ENCODE measurements at places on chromosomes 7 and 10.

DNA sequence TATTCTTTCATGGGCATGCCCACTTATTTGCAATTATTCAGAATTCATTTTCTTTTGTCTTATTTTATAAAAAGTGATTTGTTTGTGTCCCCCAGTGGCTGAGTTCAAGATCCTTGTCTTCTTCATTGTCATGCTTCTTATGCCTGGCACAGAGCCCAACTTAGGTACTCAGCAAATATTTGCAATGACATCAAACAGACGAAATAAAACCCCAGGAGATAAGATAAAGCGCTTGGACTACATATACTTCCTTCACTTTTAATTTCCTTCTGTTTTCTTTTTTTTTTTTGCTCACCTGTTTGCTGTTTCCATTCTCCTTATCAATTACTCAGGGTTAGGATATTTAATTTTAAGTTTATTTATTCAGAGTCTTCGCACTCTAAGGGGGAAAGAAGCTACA, 225.0 kb downstream of the SDHAF3 start:
- DNase-seq, result no peak

GRCh38 chr10:88082806-88083596, 219.6 kb downstream of the PTEN start:
- DNase-seq, result no peak

DNA sequence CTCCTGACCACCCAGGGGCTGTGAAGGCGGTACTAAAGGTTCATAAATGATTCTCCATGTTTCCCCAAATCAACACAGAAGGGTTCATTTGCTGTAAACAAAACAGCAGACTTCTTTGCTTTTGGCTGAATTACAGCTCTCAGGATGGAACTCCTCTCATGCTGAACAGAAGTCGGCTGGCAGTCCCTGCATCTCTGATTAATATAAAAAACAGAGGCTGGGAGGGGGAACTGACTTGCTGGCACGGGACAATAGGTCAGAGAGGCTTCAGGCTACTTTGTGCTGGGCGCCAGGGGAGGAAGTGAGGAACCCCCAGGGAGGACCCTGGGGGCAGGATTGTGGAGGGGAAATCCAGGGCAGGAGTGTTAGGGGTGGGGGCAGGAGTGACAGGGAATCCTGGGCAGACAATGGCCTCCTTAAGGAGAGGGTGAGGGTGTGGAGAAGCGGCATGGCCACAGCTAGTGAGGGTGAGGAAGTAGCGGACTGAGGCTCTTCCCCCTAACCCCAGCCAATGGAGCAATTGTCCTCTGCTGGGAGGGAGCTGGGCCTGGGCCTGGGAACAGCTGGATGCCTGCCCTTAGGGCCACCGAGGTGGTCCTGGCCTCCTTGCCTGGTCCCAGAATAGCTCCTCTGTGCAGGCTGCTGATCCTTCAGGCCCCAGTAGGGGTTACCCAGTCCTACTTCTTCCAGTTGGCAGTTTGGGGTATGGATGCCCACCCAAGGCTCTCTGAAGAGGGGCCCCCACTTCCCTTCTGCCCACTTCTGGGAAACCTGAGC, 9.2 kb upstream of the SFRP5 start:
- DNase-seq, result no peak

DNA sequence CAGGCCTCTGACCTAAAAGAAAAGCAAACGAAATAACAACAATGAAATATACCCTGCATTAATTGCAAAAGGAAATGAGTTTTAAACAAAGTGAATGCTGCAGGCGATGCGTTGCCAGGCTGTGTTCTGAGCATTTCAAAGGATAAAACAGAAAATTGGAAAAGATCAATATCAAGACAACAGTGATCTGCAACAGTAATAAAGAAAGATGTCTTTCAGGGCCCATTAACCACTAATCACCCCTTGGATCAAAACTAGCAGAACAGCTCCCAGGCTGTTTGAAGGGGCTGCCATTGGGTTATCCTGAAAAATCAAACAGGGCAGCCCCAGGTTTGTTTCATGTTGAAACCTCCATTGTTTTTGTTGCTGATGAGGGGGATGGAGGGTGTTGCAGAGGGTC, 219.2 kb downstream of the FGFR2 start:
- DNase-seq, result no peak

DNA sequence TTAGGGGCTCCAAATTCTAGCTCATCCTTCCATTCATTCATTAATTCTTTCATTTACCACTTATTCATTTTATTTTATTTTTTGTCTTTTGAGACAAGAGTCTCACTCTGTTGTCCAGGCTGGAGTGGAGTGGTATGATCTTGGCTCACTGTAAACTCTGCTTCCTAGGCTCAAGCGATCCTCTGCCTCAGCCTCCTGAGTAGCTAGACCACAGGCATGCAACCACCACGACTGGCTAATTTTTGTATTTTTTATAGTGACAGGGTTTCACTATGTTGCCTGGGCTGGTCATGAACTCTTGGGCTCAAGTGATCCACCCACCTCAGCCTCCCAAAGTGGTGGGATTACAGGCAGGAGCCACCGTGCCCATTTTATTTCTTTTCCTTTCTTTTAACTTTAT, 31.6 kb downstream of the FGF8 start:
- no peak for DNase-seq

- DNase-seq, result no peak
These were observed 5.5 kb downstream of the PPA1 start for GRCh38 chr10:70227548-70228320.

DNA sequence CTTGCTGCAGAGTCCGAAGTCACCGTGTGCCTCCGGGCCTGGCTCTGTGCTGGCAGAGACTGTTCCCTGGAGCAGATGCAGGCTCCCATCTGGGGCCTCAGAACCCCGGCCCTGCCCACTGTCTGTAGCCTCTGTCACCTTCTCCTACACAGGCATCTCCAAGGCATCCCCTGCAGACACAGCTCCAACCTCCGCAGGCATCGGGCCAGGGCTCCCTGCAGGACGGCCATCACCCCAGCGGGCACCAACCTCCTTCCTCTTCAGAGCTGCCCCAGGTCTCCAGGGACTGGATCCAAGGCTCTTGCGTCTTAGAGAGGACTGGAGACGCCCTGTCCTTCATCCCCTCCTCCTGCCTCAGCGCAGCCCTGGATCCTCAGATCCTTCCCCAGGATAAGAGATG, 69.9 kb upstream of the MYL10 start:
- no peak for DNase-seq

- no peak for DNase-seq
These were observed 19.8 kb upstream of the TMEM273 start for GRCh38 chr10:49207936-49208487.
